Urinary bladder (tissue), 4 donors: ENCODE measurements at places on chromosomes 1 and 21. TPM values are rescaled to one million over a fixed set of nuclear protein-coding genes. Genes with fewer than 3 reads are reported as not detected.

DNA sequence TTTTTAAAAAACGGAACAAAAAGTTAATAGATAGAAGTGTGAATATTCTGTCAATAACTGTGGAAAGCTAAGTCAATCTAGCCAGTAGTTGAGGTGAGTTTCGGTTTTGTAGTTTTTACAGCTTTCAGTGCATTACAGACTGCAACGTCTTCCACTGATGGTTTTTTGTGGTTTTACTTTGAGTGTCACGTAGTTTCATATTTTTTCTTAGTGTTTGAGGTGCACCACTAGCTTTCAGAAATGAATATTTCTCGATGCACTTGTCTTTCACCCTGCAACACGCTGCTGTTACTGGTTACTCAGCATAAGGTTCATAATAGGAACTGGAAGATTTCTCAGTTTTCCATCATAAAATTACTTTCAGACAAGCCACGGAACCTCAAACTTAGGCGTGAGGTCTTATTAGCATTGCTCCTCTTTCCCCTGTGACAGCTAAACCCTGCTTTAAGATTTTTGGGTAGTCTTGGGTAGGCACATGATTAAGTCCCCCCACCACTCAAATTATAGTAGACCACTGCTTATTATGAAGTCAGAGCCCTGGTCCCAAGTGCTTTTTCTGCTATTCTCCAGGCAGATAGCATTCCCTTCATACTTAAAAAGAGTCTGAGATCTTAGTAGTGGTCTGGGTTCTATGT, 1412.7 kb downstream of the KCNT2 start:
- DNase-seq: no peak

- no peak for DNase-seq
Observed at GRCh38 chr1:210252621-210253051, 20.0 kb downstream of the SERTAD4 start.

DNA sequence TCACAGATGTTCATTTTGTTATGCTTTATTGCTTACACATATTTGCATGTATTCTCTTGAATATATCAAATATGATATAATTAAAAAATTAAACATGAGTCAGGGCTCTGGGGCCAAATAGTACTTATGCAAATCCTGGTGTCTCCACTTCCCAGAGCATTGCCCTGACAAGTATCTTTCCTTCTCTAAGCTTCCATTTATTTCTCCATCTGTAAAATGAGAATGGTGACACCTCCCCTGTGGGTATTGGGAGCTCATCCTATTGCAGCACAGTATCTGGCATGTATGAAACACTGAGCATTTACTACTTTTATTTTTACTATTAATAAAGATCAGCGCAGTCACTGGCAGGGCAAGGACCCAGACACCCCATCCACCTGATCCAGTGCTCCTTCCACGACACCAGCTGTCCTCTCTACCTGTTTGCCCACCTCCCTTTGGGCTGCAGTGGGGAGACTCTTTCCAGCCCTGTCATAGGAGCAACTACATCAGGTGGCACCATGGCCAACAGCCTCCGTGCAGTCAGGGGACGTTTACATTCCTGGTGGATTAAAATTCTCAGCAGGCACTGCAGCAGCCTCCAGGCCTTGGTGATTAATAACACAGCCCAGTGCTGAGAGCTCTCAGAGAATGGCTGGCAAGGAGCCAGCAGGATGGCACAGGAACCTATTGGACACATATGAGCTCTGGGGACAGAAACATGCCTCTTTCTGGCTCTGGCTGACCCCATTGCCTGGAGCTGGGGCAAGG, 113.0 kb downstream of the DMRTB1 start:
- peak; percentile 49 for DNase-seq

DNA sequence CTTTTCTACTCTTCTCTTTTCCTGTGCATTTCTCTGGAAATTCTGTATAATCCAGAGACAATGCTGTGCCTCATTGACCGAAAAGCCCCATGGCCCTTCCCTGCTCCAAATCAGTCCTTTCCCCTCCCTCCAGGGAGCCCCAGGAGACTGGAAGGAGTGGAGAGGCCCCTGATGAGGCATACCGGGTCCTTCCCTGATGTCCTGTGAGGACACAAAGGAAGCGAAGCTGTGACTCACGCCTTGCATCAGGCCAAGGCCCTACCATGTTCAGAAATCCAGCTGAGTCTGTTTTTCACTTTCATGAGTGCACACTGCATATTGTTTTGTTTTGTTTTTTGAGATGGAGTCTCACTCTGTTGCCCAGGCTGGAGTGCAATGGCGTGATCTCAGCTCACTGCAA, 38.7 kb upstream of the BECN2 start:
- no peak for DNase-seq

IGFN1 gene
- 0.14 TPM for polyA plus RNA-seq

- no peak for DNase-seq
Observed at GRCh38 chr1:151416231-151416630, 16.9 kb downstream of the PSMB4 start.

C1orf94 gene
- polyA plus RNA-seq: not detected

DNA sequence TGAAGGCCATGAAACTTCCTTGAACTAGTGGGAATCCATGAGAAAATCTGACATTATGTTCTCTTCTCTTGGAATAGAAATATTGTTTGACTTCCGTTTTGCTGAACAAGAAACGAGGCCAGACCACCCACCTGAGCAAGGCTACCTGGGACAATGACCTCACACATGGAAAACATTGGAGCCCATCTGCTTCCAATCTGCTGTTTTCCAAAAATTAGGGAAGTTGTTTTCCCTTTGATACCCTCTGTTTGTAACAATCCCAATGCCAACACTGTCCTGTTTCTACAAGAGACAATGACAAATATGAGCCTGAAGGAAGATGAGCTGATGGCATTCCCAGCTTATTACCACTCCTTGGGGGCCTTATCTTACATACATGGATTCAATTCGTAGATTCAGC, 29.4 kb downstream of the OR2C3 start:
- no peak for DNase-seq

OR2T29 gene
- polyA plus RNA-seq: not detected

GRCh38 chr1:103529746-103530145, 4.2 kb downstream of the RNPC3 start:
- DNase-seq: no peak
